ENCODE measurements at places on chromosomes 16 and 17.

- no peak for DNase-seq
These were observed 1355.2 kb downstream of the CDH8 start for GRCh38 chr16:60681043-60681442.

GRCh38 chr17:51650772-51651171, 390.4 kb downstream of the UTP18 start:
- DNase-seq = no peak

GRCh38 chr16:35492225-35492624, 2032.8 kb downstream of the TP53TG3F start:
- DNase-seq = no peak

- DNase-seq = no peak
These were observed 306.8 kb downstream of the FOXL1 start for GRCh38 chr16:86885139-86885538.

- DNase-seq = no peak
These were observed 615 bp downstream of the PHKG2 start for GRCh38 chr16:30748634-30749445.

DNA sequence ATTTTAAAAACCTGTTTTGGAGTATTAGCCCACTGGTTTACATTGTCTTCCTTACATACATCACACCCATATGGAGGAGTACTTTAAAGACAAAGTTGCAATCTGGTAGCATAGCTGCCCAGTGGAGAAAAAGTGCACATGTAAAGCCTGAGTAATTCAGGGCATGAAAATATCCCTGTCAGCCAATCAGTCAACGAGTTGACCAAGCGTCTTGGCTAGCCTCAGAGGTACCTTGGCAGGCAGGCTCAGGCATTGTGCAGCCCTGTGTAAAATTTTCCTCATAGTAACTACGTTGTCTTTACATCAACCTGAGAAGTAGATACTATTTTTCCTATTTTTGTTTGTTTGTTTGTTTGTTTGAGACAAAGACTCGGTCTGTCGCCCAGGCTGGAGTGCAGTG, 339.0 kb downstream of the CDH13 start:
- DNase-seq = no peak

DNA sequence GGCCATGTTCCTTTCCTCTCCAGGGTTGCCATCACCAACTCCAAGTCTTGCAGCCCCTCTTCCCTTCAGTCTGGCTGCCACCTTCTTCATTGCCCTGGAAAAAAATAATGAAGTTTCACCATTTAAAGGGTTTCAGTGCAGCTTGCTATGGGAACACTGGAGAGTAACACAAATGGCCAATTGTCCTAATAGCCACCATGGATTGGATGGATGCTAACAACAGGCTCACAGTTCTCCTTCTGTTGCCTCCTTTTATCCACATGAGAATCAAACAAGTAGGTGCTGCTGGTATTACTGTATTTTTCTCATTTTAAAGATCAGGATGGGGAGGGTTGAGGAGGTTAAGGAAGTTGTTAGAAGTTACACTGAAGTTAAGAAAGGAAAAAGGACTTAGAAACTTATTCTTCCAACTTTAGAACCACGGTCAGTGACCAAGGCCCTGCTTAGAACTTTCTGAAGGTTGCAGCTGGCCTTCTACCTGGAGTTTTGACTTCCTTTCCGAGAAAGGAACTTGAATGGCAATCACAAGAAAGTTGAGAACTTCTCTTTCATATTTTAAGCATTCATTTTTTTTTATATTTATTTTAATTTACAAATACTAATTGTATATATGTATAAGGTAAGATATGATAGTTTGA, 198.0 kb upstream of the MAF start:
- DNase-seq = no peak

DNA sequence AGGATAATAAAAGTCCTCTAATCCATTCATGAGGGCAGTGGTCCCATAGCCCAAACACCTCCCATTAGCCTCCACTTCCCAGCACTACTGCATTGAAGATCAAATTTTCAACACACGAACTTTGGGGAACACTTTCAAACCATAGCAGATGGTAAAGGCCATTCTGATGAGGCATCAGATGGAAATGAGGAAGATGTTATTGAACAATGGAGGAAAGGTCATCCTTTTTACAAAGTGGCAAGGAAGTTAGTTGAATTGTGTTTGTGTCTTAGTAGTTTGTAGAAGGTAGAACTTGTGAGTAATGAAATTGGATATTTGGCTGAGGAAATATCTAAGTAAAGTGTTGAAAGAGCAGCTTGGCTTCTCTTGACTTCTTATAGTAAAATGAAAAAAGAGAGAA, 93.3 kb upstream of the NLRP1 start:
- no peak for DNase-seq

DNA sequence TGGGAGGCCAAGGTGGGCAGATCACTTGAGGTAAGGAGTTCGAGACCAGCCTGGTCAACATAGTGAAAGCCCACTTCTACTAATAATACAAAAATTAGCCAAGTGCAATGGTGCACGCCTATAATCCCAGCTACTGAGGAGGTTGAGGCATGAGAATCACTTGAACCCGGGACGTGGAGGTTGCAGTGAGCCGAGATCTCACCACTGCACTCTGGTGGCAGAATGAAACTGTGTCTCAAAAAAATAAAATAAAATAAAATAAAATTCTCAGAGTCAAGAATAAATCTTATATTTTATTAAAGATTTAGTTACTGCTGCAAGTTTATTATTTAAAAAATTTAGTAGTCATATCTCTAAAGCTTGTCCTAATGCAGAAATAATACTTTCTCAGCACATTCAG, 29.7 kb downstream of the ARL4D start:
- DNase-seq = no peak

- peak; percentile 62 for DNase-seq
These were observed 21.4 kb downstream of the TTLL6 start for GRCh38 chr17:48795444-48796162.

DNA sequence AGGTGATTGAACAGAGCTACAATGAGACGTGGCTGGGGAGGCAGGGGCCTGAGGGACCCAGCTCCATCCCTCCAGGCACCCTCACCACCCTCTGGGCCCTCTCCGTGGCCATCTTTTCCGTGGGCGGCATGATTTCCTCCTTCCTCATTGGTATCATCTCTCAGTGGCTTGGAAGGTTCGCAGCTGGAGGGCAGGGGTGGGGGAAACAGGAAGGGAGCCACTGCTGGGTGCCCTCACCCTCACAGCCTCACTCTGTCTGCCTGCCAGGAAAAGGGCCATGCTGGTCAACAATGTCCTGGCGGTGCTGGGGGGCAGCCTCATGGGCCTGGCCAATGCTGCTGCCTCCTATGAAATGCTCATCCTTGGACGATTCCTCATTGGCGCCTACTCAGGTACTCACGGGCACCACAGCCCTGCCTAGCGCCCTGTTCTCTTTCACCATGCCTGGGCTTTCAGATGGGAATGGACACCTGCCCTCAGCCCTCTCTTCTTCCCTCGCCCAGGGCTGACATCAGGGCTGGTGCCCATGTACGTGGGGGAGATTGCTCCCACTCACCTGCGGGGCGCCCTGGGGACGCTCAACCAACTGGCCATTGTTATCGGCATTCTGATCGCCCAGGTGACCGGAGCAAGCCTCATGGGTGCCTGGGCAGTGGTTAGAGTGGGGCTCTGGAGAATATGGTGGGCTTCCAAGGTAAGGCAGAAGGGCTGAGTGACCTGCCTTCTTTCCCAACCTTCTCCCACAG, 2.1 kb downstream of the SLC2A4 start:
- no peak for DNase-seq

GRCh38 chr16:88346680-88347505, 35.9 kb upstream of the ZNF469 start:
- DNase-seq = no peak

DNA sequence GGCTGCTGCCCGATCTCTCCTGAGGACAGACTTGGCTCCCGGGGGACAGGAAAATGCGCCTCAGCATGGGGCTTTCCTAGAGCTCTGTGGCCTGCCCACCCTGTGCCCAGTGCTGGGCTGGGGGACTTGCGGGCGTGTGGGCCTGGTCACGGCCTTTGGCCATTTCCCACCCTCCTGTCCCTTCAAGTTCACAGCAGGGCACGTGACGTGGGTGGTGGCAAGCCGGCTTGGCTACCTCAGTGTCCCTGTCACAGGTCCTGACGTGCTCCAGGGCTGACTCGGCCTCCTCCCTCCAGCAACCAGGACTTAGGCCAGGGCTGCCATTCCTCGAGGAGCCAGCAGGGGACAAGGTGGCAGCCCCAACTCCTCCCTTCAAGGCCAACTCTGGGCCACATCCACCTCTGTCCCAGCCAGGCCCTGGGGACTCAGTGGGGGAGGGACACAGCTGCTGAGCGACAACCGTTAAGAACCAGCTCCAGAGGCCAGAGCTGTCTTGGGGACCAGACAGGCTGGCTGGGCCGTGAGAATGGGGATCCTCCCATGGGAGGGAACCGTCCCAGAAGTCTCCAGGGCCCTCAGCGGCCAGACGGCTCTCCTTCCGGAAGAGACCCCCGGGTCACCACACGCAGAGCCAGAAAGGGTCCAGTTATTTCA, 981 bp upstream of the UNC13D start:
- no peak for DNase-seq

DNA sequence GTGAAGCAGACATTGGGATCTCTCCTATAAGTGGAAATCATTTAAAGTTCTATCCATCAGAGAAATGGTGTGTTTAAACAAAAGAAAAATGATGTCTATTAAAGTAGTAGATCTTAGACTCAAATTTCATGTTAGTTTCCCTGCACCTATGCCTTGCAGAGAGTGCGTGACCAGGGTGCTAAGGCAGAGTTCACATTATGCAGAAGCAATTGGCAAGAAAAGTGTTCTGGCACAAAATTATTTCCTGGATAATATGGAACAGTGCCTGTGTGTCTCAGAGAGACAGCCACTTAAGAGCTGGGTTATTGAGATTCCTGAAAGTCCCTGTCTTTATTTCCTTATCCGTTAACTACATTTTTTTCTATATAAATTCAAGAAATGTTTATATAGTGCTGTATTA, 457.0 kb downstream of the CDH8 start:
- no peak for DNase-seq

- DNase-seq = no peak
These were observed 119.7 kb upstream of the MYOCD start for GRCh38 chr17:12545877-12546513.

DNA sequence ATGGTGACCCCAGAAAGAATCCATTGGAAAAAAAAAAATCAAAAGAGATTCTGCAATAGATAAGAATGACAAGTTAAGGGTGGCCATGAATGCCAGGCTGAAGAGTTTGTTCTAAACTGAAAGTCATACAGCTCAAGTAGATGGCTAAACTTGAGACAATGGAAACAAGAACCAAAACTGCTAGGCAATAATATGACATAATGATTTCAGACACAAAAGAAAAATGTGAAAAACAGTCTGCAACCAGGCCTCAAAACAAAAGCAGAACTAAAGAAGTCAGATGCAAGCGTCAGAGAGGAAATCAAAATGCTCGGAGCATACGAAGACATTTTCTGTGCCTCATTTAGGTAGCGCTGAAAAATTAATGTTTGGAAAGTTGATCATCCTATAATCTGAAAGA, 54.4 kb upstream of the YPEL2 start:
- no peak for DNase-seq

DNA sequence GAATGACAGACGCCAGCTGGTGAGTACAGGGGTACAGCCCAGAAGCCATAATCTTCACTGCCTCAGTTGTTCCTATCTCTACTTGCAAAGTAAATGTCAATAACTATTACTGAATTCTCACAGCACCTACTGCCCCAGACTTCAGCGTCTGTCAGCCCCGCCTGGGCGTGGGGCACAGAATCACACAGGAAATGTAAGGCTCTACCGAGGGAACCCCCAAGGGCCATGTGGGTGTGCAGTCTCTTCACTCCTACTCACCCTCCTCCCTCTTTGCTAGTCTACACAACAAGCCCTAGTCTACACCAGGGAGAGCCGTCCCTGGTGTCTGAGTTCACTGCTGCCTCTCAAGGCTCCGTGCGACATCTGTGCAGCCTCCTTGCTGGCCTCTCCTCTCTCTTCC, 4.5 kb downstream of the NPTX1 start:
- no peak for DNase-seq

GRCh38 chr17:28524476-28525424, 18.6 kb downstream of the FOXN1 start:
- DNase-seq = peak; percentile 34

GRCh38 chr16:69930117-69930776, 20.9 kb upstream of the CLEC18A start:
- no peak for DNase-seq

DNA sequence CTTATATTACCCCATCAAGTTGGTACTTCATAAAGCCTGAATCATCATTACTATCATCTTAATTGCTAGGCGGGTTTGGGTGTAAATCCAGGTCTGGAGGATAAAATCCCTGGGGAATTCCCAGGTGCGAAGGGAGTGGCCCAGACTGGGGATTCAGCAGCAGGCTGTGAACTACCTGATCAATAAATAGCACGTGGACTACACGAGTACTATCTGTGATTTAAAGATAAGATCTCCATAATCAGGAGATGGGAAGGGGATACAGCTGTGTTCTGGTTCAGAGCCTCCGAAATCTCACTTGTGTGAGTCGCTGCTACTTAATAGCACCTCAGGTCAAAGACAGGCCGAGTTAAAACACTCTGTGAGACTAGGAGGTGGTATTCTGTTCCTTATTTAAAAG, 512.6 kb upstream of the ZFHX3 start:
- DNase-seq = no peak

DNA sequence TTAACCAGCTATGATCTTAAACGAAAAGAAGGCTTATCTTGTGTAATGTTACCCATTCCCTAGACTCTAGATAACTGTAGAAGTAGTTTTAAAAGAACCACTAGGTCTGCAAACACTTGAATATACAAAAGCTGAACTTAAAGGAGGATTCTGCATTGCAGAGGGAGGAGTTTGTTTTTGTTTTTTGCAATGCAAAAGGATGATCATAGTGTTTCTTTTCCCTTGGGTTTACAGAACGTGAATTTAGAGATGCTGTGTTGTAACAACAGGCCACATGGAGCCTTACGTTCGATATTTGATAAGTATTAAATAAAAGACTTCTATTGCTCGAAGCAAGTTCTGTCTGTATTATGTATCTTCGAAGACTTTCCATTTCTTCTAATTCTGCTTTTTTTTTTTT, 77.6 kb downstream of the CHD9 start:
- no peak for DNase-seq

GRCh38 chr17:79979221-79979741, 56.4 kb downstream of the TBC1D16 start:
- DNase-seq = no peak

GRCh38 chr16:21950782-21951521, 2.2 kb upstream of the UQCRC2 start:
- DNase-seq = no peak

GRCh38 chr16:20611975-20612481, 35.9 kb upstream of the ACSM2B start:
- no peak for DNase-seq

- no peak for DNase-seq
These were observed 68.7 kb downstream of the CRISPLD2 start for GRCh38 chr16:84888450-84888849.
